ENCODE measurements at places on chromosomes 16 and 17.

DNA sequence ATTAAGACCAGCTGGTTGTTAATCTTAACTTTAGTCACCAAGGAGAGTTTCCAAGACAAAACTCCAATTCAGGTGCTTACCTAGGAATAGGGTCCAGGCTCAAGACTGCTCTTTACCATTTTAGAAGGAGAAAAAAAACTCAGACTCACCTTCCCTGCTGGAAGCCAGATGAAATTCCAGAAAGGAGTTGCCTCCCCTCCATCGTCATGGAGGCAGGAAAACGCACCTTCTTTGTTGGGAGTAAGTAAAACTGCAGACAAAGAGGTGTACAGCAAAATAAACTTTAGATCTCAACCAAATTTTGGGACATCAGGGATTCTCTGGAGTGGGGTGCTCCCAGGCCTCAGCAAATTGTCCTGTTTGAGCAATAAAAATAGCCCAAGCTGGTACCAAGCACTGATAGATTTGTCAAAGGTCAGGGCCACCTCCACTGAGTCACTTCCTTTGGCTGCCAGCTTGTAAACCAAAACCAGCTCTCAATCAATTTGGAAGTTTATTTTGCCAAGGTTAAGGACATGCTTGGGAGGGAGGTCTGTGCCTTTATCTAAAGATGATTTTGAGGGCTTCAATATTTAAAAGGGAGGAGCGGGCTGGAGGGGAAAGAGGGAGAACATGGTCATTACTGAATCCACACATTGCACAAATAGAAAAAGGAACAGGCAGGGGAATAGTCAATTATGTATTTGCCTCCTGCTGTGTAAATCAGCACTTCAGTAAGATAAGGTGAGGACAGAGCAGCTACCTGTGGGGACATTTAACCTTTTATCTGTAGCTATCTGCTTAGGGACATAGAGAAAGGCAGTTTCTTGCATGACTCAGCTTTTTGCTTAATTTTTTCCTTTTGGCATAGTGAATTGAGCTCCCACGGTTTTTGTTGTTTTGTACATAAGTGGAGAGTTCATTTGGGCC, 1.5 kb upstream of the ALDH3A2 start:
- DNase-seq, result no peak

- no peak for DNase-seq
These were observed 240.9 kb downstream of the CDH11 start for GRCh38 chr16:64880994-64881393.

DNA sequence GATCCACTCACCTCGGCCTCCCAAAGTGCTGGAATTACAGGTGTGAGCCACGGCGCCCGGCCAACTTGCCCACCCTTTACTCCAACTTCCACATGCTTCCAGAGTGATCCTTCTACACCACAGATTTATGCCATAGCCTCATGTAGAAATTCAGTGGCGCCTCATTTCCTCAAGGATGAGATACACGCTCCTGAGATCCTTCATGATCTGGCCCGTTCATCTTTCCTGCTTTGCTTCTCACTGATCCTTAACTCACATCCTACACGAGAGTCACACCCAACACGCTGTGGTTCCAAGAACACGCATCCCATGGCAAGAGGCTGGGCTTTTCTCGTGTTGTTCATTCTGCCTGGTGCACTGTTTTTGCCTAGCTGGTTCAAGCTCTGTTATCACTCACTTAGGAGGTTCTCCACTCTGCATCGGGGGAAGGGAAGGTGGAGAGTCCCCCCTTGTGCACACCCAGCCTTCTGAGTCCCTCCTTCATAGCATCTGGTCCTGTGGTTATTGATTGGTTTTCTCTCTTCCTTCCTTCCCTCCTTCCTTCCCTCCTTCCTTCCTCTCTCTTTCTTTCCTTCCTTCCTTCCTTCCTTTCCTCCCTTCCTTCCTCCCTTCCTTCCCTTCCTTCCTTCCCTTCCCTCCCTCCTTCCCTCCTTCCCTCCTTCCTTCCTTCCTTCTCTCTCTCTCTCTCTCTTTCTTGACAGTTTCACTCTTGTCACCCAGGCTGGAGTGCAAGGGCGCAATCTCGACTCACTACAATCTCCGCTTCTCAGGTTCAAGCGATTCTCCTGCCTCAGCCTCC, 32.7 kb upstream of the GCSH start:
- DNase-seq, result no peak

- no peak for DNase-seq
These were observed 2.5 kb downstream of the CORO1A start for GRCh38 chr16:30185683-30186421.

DNA sequence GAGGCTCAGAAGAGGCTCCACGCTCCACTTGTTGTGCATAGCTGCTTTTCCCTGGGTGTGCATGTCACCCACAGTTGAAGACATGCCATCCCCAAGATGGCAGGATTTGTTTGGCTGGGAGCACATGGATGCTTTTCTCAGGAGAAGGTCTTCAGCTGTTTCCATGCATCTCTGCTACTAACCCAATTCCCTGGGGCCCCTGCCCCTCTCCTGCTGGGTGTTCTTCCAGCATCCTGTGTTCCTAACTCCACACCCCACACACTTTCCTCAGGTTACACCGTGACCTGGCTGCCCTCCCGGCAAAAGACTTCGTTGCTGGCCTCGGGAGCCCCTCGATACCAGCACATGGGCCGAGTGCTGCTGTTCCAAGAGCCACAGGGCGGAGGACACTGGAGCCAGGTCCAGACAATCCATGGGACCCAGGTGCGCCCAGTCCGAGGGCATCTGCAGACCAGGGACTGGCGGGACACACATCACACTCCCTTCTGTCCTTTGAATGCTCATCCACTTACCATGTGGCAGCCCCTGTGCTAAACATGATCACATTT, 21.5 kb downstream of the ITGAL start:
- DNase-seq, result no peak

DNA sequence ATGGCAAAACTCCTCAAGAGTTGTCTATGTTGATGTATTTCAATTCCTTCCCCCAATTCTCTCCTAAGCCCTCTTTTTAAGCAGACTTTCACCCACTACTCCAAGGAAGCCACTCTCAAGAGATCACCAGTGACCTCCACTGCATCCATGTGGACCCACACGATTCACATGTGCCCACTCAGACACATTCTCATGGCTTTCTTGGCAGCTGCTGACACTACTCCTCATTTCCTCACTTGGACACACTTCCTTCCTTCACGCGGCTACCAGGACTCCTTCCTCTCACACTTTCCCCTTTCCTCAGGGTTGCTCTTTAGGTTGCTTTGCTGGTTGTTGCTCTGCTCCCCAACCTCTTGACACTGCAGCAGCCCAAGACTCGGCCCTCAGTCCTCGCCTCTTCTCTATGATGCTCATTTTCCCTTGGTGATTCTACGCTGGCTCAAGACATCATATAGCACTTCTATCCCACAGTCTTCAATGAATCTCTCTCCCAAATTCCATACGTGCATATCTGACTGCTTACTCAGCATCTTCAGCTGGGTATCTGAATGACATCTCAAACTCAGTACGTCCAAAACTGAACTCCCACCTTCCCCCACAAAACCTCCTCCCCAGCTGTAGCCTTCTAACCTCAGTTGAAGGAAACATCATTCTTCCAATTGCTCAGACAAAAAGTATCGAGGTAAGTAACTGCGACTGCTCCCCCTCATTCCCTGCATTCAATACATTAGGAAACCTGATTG, 28.2 kb downstream of the HELZ start:
- DNase-seq, result no peak

Data from NCI-H446 (cell line).